ENCODE measurements at places on chromosomes 3 and 15.

GRCh38 chr15:37940876-37941275 lies 6.4 kb downstream of the TMCO5A start:
- DNase-seq = no peak

DNA sequence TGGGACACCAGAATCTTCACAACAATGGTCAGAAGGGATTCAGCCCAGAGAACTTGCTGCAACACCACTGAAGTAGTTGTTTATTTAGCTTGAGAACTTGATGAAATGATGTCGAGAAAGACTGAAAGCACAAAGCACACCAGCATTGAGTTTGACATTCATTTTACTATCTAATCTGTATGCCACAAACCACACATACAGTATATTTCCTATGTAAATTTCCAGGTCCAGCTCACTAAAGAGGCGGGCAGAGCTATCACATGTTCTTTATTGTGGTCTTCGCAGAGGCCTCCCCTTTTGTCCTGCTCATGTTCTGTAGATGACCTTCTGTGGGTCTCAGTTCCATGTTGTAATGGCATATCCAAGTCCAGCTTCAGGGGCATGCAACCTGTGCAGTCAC lies 10.4 kb upstream of the FMN1 start:
- DNase-seq = no peak

DNA sequence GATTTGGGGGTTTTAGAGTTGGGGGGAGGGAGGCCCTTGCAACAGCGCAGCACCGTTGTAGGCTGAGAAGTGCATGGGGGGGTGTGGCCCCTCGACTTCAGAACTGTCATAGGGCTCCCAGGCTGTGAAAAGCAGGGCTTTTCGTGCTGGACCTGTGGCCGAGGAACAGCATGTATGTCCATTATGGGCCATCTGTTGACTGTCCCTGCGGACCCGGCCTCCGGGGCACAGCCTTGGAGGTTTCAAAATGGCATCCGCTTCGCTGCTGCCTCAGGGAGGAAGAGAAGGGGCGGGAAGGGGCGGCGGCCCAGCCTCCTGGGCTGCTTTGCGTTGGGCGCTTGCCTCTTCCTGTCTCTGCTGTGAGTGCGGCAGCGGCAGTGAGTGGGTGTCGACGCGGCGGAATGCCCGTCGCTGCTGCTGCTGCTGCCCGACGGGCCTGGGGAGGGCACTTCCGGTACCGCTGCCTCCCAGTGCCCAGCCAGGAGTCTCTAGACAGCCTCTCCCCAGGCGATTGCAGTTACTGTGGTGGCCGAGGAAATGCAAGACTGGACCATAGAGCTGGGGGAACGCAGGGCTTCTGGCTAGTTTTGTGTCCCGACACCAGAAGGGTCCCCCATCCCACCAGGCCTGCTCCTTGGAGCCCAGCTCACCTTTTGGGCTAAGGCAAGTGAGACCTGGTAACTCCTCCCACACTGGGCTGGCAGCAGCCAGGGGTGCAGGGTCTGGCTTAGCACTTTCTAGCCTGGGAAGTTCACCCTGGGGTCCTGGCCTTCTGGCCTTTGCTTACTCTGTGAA lies 1.9 kb downstream of the GNAI2 start:
- DNase-seq = peak; percentile 52

- DNase-seq = no peak
Observed at GRCh38 chr3:33904730-33905129, 106.3 kb downstream of the PDCD6IP start.

DNA sequence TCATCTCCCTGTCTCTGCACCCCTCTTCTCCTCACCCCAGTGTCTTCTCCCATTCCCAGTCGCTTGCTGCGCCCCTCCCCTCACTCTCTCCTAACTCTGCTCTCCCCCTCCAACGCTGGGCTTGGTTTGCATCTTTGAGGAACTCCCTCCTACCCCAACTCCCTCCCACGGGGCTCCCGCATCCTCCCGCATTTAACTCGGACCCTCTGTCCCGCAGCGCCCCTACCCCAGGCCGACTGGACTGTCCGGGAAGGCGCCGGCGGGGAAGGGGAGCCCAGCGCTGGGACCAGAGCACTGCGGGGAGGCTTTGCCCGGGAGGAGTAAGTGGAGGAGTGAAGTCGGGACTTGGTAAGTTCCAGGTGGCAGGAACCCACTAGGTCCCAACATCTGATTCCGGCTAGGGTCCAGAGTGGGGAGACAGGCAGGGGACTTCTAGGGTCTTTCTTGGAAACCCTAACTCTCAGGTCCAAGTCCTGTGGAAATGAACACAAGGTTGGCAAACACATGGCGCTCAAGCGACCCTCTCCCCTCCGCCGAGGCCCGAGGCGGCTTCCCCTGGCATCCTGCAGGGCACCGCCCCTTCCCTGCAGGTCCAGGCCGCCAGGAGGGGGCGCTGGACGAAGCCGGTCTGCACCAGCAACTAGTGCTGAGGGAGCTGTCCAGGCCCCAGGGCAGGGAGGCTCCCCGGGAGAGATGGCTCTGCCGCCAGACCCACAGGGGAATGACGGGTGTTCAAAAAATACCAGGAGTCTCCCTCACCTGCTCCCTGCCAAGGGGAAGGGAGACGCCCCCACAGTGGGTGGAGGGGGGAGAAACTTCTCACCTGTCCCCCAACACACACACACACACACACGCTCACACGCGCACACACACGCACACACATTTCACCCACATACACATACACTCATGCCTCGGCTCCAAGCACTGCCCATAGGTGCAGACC lies 53.2 kb downstream of the LHFPL4 start:
- peak; percentile 10 for DNase-seq

DNA sequence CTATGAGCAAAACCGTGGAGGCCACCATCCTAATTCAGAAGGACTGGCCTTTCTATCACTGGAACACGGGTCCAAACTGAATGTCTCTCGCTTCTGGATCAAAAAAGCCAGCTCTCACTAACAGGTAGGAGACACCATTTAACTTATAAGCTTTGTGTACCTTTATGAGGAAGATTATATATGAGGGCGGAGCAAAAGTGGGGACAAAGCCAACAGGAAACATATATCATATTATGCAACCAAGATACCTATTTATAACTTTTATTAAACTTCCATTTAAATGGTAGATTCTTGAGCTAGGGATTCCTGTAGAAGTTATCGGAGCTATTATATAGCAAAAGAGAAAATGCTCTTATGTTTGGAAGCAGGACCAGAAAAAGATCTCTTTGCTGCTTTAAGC lies 78.4 kb downstream of the IGF2BP2 start:
- no peak for DNase-seq

DNA sequence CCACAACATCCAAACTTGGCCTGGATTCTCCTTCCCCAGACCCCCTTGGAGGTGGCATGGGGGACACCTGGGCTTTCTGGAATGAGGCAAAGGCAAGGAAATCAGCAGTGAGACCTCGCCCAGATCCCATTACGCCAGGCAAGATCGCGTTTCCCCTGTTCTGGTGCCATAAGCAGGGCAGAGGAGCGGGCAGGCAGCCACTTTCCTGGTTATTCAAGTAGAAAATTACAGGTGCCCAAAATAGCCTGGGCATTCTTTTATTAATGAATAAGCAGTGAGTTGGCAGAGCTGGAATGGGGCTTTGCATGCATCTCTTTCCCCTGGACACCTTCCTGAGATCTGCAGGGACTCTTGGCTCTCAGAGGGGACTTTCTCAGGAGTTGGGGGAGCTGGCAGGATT lies 31.5 kb upstream of the FAM107A start:
- no peak for DNase-seq

DNA sequence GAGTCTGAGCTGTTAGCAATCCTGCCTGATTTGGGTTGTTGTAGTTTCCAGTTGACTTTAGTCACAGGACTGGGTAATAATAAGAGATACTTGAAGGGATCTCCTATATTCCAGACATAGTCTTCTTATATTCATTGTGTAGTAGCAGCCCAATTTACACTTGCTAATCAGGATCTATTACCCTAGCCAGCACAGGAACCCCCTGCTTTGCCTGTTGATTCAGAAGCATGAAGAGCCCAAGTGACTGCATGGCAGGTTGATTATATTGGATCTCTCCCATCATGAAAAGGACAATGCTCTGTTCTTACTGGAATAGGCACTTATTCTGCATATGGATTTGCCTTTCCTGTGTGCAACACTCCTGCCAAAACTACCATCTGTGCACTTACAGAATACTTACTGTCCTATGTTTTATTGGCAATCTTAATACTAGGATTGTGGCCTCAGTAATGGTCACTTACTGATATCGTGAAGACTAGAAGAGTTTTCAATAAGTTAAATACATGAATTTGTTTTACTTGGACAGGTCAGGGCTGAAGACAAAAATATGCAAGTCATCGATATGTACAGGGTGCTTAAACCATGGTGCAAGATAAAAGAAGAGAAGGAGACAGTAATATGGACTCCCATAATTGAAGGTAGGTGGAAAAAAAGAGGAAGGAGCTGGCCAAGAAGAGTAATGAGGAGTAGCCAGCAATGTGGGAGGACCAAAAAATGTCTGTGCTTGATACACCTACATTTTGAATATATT lies 304.1 kb downstream of the MCTP2 start:
- DNase-seq = no peak

DNA sequence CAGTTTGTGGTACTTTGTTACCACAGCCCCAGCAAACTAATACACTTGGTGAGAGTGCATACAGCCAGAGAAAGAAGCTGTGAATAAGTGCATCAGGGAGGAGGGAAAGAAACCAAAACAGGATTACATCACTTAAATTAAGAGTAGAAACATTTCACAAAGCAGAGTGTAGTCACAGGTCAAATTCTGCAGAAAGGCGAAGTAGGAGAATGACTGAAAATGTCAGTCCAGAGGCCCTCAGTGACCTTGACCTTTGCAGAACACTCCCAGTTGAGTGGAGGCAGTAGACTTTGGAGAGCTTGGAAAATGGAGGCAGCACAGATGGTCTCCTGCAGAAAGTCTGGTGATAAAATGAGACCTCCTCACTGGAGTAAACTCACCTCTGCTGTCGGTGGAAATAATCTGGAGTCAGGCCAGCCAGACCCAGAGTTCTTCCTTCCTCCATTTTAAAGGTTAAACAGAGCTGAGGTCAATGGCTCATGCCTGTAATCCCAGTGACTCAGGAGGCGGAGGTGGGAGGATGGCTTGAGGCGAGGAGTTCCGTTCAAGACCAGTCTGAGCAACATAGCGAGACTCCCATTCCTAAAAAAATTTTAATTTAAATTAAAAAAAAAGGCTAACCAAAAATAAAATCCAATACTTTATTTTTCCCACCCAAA lies 5.0 kb downstream of the CD86 start:
- no peak for DNase-seq

DNA sequence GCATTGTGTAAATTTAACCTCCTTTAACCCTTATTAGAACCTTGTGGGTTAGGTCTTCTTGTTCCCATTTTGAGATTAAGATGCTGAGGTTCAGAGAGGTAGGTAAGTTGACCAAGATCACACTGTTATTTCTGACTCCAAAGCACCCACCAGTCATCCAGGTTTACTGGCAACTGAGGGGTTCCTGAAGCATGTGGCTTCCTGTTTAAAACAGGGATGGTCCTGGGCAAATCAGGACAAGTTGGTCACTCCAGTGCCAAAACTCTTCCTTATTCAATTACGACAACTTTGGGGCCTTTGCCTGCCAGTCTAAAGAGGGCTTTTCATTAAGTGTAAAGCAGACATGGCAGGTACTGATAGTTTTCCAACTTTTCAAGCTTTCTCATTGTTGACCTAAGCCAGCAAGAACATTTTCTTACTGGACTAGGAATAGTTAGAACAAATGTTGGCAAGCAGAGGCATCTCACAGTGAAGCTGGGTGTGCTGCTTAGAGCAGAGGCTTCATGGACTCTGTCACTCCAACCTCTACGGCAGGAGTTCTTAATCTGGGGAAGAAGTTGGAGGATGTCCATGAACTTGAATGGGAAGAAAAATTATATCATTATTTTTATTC lies 149.4 kb upstream of the ADAMTS9 start:
- DNase-seq = no peak

GRCh38 chr15:69337138-69337537 lies 38.4 kb downstream of the PAQR5 start:
- DNase-seq = no peak

DNA sequence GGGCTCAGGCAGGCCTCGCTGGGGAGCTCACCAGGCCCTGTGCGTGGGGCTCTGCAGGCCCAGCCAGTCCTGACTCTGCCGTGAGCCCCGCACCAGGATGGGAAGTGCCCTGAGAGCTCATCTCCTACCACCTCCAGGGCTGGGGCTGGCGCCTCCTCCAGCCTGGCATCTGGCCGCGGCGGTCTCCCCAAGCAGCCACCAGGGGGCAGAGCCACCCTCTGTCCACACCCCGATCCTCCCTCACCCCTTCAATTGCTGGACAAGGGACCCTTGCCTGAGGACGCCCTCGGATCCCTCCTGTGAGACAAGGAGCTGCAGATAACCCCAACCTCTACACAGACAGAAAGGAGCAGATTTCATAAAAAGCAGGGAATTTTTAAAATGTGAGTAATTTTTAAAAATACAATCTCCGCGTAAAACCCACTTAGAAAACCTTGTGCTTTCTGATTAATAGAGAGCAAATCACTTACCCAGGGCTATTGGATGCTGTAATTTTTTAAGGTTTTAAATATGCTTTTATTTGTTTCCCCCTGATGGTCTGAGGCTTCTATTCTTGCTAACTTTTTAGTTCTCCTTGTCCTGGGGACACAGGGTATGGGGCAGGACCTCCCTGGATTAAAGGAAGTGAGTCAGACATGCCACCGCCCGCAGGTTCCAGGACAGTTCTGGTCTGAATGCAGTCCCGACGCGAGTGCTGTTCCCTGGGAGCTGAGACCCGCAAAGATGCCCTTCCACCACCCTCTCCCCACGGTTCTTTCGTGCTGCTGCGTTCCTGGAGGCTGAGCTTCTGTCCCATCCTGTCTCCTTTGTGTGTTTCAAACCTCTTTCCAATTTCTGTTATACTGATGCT lies 52.3 kb upstream of the CHRNA7 start:
- no peak for DNase-seq

DNA sequence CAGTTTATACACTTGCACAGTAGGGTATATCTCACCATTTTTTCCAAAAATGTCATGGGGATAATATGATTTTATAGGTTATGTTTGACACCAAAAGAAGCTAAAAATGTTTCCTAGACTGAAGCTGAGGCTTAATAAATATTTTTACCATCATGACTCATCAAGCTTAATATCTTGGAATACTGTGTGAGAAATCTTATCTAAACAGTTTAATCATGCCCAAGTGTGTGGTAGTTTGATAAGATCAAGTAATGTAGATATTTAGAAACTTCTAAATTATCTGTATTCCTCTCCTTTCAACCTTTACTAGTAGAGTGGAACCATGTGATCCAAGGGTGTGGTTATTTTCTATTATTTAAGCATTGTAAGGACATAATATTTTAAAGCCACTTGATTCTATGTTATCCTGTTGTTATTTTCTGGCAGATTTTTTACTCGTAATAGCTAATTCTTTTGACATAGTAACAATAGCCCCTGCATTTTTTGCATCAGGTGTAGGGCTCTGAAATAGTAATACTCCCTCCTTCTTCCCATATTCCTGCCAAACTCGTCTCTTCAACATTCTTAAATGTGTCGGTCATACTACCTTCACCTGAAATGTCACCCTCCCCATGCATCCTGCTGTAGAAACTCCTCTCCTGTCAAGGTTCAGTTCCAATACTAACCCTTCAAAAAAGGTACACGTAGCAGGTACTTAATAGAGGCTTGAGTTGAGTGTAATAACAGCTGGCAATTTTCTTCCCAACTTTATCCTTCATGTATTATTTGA lies 729.6 kb downstream of the NLGN1 start:
- DNase-seq = no peak

Data from AG09319 (cell line).